Right renal cortex interstitium (tissue), 3 donors: ENCODE measurements at places on chromosomes 11 and 22. TPM values are rescaled to one million over a fixed set of nuclear protein-coding genes. Genes with fewer than 3 reads are reported as not detected.

GRCh38 chr11:47572715-47573255 is 6.0 kb downstream of the KBTBD4 start:
- no peak for DNase-seq

- peak; percentile 97 for DNase-seq
Measured at GRCh38 chr11:118401151-118401879, at the start of gene ATP5MG. Gene ATP5MG (plus strand): TSS chr11:118401606. CDS start chr11:118401666, 60 bp downstream.

- DNase-seq, result no peak
Measured at GRCh38 chr22:49026494-49027367, 800.9 kb downstream of the BRD1 start.

DNA sequence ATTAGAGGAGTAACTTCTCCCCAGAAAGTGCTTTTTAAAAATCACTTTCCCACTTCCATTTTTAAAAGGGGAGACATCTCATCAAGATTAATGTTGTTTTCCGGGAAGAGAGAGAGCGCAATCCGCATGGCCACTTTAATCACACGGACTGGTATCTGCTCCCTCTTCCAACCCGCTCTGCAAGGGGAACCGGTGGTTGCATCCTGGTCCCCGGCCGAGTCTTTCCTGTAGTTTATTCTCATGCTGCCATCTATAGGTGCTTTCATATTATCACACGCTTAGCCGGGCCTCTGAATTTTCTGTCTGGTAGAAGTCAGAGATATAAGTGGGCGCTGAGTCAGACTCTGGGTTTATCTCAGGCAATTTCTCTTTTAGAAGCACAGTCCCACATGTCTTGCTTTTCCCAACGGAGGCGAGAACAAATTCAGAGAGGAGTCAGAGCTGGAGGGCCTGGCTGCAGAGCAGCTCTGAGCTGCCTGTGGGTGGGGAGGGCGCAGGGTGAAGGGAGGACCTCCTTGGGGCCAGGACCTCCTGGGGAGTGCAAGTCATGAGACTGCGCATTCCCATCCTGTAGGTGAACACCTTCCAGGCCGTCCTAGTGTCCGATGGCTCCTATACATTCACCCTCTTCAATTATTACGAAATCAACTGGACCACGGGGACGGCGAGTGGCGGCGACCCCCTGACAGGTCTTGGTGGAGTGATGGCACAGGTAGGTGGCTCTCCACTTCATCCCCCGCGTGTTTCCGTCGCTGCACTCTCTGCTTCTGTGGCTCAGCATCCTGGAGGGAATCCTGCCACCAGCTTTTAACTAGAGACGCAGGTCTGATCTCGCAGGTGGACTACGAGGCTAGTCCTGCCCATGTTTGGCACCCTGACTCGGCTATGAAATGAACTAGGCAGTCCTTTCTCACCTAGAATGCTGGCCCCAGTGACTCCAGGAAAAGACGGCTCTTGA is 11.7 kb downstream of the TECTA start:
- no peak for DNase-seq

PLET1 gene
- polyA plus RNA-seq, result not detected

LMO2 gene
- 37.9 TPM for polyA plus RNA-seq

ADM2 gene
- polyA plus RNA-seq, result 5.9 TPM

DSCAML1 gene
- 2.3 TPM for polyA plus RNA-seq
